Cerebellar nuclear complex (tissue), 1 donor: ENCODE measurements at places on chromosomes 2 and 18.

DNA sequence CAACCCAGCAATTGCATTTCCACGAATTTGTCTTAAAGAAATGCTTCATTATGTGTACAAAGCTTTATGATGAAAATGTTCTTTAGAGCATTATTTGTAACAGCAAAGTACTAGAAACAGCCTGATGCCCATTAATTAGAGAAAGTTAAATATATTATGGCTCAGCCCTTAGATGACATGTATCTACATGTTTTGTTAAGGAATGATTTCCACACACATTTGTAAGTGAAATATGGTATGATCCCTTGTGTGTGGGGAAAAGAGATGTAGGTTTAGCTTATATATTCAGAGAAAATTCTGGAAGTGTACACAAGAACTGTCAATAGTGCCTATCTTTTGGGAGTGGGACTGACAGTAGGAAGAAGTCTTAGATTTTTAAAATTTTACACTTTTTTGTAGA lies 3.8 kb upstream of the PTPN4 start:
- DNase-seq = no peak

- DNase-seq = no peak
These were observed 1038.3 kb upstream of the ACVR2A start for GRCh38 chr2:146806364-146807005.

DNA sequence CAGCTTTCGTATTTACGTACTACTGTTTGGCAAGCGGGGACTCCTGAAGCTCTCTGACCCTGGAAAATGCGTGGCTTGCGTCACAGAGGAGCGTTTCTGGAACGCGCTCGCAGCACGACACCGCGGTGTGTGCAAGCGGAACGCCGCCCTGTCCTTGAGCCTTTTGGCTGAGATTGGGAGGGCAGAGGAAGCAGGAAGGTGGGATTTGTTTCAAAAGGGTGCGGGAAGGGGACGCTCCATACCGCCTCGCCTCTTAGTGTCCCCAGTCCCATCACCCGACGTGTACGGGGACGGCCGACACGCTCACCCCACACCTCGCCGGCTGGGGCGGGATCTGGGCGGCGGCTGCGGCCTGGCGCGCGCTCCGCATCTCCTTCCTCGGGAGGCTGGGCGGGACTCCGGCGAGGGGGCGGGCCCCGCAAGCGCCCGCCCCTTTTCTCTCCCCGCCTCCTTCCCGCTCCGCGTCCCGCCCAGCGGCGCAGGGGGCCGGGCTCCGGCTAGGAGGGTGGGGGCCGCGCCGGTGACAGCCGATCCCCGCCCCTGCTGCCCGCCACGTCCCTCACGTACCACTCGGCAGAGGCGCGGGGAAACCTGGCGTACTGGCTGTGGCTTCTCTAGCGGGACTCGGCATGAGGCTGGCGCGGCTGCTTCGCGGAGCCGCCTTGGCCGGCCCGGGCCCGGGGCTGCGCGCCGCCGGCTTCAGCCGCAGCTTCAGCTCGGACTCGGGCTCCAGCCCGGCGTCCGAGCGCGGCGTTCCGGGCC lies at the start of gene PDK1:
Gene PDK1 (plus strand): TSS at position 569 of the 762 bp plus-strand sequence. CDS start 61 bp downstream, at position 630.
- peak; percentile 16 for DNase-seq

DNA sequence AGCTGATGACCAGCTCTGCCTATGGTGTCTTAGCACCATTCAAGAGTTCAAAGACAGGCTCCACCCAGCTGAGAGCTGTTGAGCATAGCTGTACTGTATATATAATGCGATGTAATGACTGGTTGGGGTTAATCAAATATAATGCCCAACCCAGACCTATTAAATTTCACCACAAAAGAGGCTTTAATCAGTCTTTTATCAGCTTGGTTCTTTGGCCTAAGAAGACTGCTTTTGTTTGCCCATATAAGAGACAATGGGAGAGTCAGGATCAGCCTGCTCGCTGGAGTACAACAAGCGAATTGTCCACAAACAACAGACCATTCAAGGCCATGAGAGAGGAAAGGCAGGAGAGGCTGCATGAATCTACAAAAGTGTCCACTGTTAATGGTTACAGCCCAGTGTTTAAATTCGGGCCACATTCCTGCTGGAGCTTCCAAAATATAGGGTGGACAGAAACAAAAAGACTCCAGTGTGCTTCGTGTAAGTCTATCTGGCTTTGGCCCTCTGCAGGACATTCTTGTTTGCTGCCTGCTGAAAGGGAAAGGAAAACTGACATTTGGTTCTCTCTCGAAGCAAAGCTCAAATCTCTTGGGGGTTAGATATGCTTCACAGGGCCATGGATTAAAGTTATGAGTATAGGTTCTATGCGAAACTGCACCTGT lies 299.0 kb upstream of the FBXO11 start:
- DNase-seq = no peak

DNA sequence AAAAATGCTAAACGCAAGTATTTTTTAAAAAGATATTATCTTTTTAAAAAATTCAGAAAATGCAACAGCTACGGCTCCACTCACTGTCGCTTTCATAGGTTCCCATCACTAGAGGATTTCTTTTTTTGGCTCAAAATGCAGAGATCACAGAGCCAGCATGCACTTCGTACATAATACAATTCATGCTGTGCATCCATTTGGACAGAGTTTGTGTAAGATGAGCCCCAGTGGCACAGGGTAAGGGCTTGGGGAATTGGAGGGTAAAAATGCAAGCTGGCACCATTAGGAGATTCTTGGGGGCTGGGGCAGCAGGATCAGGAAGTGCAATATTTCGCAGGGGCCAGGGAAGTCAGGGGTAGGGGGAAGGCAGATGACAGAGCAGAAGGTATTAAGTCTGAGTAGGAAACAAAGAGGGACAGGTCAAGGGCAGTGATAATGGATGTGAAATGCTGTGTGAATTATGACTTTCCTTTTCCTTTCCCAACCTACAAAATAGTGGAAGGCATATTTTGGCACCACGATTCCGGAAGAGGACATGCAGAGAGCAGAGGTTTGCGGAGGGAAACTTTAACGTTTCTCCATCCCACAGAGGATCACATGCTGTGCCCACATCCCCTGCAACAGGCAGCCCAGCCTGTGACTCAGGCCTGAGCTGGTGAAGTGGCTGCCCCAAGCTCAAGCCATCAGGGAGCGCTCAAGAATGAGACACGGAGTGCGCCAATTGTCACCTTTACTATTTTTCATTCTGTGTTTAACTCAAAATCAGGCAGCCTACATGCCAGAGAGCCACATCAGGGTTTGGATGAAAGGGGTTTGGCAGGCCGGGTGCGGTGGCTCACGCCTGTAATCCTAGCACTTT lies 4.7 kb downstream of the CAPG start:
- no peak for DNase-seq

GRCh38 chr2:207704078-207704477 lies 7.4 kb upstream of the CCNYL1 start:
- DNase-seq = no peak

DNA sequence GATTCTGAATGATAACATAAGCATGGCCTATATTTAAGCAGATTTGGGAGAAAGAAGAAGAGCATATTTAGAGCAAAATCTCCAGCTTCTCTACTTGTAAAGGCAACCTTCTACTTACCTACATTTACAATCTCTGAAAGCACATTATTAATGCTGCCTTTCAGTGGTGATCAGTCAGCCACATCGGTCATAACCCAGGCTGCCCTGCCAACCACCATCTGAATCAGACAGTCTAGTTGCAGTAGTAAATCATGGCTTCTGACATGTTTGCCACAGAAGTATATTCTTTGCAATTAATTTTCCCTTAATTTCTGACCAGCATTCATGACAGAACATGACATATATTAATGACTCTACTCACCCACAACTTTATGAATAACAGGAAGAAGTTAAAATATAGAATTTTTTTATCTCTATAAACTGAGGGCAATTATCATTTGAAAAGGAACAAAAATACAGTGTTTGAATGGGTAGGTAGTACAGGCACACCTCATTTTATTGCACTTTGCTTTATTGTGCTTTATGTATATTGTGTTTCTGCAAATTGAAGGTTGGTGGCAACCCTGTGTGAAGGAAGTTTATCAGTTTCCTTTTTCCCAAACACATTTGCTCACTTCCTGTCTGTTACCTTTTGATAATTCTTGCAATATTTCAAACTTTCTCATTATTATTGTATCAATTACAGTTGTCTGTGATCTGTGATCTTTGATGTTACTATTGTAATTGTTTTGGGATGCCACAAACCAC lies 531.6 kb upstream of the CHAC2 start:
- no peak for DNase-seq

DNA sequence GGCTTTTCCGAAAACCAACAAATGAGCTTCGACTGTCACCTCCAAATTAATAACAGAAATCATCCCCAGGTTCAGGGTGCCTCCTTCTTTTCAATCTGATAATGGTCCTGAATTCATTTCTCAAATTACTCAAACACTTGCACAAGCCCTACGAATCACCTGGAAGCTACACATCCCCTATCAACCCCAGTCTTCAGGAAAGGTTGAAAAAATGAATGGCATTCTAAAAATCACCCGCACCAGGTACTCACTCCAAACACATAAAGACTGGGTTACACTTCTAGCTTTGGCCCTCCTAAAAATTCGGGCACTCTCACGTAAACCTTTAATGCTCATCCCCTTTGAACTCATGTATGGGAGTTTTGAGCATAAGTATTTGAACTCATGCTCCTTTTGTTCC lies 23.9 kb downstream of the EIF2AK2 start:
- no peak for DNase-seq

GRCh38 chr2:237558961-237559641 lies 7.3 kb upstream of the PRLH start:
- no peak for DNase-seq

GRCh38 chr2:196660244-196660643 lies 20.7 kb downstream of the CCDC150 start:
- no peak for DNase-seq

DNA sequence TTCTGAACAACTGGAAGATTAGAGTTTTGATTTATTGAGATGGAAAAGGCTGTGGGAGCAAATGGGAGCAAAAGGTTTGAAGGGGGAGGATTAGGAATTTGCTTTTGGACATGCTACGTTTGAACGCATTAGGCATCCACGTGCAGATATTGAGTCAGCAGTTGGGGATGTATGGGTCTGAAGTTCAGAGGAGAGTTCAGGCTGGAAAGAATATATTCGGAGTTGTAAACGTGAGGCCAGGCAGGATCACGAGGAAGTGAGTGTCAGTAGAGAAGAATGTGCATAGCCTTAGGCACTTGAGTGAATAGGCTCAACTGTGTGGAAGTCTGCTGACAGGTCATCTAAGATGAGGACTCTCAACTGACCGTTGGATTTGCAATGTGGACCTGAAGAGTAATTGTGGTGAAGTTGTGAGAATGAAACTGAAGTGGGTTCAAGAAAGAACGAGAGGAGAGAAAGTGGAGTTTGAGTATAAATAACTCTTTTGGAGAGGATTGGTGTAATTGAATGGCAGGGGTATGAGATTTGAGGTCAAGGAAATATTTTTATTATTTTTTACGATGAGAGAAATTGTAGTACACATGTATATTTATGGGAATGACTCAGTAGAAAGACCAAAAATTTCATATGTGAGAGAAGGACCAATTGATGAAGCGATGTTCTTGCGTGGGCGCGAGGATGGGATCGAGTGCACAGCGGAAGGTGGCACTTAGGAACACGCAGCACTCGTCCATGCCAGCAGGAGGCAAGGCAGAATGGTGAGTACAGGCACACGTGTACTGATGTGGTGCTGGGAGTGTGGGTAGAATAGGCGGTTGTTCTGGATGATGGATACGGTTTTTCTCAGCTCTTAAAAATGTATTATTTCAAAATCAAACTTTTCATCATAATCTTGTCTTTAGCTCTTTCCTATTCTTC lies 40.5 kb upstream of the POLE4 start:
- DNase-seq = no peak

GRCh38 chr2:101114268-101114783 lies 36.9 kb downstream of the TBC1D8 start:
- DNase-seq = no peak

GRCh38 chr2:108215794-108216211 lies 24.0 kb upstream of the SULT1C3 start:
- DNase-seq = no peak

GRCh38 chr2:105399207-105399861 lies 483 bp upstream of the FHL2 start:
- no peak for DNase-seq

DNA sequence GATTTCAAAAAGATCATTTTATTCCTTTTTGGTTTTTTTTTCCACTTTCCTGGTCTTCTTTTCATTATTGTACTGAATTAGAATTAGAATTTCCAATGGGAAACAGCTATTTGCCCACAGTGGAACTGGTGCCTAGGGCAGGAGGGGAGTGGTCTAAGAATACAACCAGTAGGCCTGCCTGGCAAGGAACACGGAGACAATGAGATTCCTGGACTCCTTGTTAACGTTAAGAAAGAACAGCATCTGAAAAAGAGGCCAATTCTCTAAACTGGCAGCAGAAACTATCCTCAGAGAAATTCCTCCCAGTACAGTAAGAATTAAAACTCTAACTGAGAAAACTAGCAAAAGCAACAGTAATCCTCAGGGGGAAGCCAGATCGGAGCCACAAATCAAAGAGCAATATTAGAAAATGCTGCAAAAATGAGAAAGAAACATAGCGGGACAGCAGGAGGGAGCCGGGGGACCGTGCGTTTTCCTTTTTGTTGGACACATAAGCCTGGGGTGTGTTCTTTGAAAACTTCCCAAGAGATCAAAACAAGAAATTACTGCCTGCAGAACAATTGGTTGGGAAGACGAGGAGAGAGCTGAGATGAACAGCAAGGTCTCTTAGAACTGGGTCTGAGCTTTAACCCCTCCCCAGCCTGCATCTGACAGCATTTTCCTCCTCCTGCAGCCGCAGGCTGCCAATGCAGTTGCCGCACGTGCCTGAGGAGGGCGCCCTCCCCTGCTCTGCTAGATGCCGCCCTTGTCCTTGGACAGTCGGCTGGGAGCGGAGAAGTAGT lies 776.0 kb downstream of the TSN start:
- DNase-seq = no peak

DNA sequence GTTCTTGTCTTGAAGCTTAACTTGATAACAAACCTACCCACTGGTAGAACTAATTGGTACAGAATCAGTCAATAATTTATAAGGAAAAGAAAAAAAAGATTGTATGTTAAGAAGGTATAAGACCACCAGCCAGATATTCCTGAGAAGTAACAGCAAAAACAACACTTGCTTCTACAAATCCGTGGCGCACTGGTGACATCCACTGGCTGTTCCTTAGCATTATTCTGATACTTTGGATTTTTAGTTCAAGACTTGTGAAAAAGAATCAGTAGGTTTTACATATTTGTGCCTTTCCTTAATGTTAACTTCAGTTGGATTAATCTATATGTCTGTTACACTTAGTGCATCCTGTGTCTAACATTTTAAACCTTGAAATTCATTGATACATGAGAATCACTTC lies 141.8 kb downstream of the GRB14 start:
- DNase-seq = no peak

DNA sequence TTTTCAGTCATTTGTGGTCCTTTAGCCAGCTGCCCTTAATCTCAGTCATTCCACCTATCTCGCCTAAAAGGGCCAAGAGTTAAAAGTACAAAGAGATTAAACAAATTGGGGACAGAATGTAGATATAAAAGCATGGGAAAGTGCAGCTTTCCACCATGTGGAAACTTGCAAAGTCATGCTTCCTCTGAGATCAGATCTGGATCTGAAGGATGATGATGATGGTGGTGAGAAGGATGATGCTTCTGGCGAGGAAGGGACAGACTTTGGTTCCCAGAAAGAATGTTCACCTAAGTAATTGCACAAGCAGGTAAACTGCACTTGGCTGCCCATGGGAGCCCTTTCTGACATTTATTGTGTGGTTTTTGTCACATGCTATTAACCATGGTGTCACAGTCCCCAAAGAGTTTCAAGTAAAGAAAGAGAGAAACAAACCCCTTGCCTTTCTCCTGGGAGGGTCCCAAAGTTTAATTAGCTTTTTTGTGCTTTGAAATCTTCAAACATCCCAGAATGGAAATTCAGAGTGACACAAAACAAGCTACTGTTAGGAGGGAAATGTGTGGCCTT lies 34.7 kb downstream of the KLF7 start:
- no peak for DNase-seq
